Nucleus accumbens (tissue), 56 donors: ENCODE measurements at places on chromosomes 3 and 15.

- no peak for DNase-seq
Measured at GRCh38 chr3:96863129-96863740, 48.8 kb downstream of the EPHA6 start.

DNA sequence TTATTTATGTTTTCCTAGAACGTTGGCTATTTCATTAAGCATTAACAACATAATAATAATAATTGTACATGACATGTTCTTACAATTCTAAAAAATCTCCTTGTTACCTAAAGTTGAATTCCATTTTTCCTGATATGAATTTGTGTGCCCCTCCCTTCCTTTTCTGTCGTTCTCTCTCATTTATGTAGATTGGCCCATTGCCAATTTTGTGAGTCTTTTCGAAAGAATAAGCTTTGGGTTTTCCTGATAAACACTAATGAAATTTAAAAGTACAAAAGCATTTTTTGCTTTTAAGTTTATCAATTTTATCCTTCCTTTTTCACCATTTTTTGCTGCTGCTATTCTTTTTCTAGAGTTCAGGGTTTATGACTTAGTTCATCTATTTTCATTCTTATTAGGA is 44.9 kb downstream of the PRR23E start:
- DNase-seq, result no peak

GRCh38 chr3:86239946-86240345 is 751.0 kb downstream of the VGLL3 start:
- no peak for DNase-seq

DNA sequence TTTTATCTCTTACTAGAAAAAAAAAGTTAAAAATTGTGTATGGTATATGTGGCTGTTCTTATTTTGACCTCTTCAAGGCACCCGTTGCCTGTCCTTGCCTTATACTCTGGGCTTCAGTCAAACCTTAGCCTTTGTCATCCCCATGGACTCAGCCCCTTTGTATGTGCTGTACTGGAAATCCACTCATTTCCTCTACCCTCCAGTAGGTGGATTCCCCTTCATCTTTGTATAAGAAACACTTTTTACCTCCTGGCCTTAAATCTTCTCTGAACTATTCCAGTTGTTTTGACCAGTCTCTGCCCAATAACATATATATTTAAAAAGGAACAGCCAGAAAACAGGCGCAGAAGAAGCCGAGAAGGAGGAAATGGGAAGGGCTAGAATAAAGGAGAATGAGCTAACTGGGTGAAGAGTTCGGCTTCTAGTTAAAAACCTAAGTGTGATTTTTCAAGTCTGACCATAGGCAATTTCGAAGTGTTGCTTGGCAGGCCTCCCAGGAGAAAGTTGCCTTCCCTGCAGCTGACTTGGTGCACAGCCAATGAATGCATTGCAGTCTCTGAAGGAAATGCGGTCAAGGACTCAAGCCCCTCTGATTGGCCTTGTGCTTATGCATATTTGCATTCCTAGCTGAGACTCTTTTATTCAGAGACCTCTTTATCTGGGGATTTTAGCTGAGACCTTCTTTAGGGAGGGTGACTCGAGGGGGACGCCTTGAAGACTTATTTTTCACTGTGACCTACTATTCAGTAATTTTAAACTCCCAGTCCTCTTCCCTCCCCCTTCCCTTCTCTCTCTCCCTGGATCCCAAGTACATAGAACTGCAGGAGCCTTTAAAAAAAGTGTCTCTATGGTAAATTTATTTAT is 277.4 kb downstream of the ROBO1 start:
- DNase-seq, result no peak

GRCh38 chr3:32181796-32182195 is 56.7 kb upstream of the CMTM8 start:
- no peak for DNase-seq
